Fibroblast of skin of back (primary cell): ENCODE measurements at places on chromosomes 3 and 15.

DNA sequence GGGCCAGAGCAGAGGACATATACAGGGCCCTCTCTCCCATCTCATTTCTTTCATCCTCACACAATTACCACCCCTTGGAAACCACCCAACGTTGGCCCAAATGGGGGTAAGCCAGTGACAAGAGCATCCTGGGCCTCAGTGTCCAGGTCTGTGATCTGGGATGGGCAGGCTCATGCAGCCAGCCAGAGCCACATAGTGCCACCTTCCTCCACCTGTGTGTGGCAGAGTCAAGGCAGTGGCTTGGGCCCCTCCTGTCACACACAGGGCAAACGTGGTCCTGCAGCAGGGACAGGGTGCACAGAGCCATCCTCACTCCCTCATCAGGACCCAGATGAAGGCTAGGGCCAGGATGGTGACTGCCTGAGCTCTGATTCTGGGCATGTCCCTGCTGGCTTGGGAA lies 2.3 kb upstream of the MYL3 start:
- DNase-seq: no peak

GRCh38 chr3:40588406-40588805 lies 63.6 kb downstream of the ZNF621 start:
- no peak for DNase-seq

GRCh38 chr3:87147562-87147961 lies 79.5 kb upstream of the CHMP2B start:
- DNase-seq: no peak

DNA sequence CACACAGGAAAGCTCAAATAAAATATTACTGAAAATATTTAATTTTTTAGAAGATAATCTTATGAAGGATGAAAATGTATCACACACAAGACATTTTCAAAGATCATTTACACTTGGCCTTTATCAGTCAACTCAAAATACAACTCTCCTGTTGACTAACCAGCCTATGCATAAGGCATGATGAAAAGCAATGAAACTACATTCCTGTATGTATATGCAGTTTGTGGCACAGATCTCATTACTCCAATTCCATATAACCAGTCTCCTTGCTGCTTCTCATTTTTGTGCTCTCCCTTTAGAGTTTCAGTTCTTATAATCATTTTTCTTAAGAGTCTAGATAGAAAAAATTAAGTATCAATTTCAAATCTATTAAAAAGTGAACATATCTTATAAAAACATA lies 25.8 kb downstream of the AQR start:
- DNase-seq: peak; percentile 9

- DNase-seq: no peak
These were observed 47.6 kb upstream of the ATP1B3 start for GRCh38 chr3:141828890-141829289.

DNA sequence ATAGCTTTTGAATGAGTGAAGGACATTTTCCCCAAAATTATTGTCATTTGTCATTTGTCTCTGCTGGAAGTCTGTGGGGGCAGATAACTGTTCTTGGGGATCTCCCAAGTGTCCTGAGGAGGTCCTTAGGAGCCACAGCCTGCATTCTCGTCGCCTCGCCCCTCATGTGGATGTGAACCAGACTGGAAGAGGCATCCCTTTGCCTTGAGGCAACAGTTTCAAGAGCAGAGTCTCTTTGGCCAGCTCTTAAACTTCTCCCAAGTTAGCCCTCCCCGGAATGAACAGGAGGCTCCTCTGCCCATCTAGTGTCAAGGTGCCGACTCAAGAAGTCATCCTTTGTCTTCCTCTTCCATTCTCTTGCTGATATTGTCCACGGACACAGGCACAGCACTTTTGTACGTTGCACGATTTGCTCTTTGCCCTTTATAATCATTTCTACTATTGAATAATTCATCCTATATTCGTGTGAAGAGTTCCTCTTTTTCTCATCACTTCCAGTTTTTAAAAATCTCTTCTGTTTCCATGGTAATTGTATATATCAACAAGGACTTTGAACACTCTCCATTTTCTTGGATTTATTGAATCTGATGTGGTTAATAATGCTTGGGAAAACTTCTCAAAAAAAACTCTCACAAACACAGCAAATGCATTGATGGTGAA lies 40.8 kb upstream of the CD47 start:
- no peak for DNase-seq

DNA sequence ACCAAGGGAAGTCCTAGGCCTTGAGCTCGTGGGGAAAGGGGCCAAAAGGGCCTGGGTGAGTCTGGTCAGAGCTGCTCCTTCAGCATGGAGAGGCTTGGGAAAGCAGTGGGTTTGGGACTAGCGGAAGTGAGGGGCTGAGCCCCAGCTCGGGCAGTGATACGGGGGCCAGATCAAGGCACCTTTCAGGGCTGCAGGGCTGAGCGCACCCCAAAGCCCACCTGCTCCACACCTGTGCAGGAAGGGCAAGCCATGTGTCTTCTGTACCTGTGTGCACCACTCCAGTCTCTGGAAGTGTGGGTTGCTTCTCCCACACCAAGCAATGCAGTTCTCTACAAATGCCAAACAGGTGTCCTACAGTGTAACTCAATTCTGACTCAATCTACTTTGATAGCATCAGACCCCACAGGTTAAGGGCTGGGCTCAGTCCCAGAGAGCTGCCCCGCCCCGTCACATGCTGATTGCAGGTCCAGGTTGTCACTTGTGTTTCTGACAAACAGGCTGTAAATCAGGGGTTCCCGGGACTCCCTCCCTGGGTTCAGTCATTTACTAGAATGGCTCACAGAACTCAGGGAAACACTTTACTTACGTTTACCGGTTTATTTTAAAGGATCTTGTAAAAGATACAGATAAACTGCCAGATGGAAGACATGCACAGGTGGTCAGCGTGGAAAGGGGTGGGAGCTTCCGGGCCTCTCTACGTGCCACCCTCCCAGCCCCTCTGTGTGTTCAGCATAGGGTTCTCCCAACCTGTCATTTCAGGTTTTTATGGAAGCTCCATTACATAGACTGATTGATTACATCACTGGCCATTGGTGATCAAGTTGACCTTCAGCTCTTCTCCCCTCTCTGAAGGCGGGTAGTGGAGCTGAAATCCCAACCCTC lies 28.8 kb upstream of the KLF13 start:
- no peak for DNase-seq

GRCh38 chr3:72960812-72961518 lies 35.6 kb upstream of the PPP4R2 start:
- DNase-seq: no peak

GRCh38 chr3:83928391-83928790 lies 1030.4 kb upstream of the CADM2 start:
- no peak for DNase-seq

DNA sequence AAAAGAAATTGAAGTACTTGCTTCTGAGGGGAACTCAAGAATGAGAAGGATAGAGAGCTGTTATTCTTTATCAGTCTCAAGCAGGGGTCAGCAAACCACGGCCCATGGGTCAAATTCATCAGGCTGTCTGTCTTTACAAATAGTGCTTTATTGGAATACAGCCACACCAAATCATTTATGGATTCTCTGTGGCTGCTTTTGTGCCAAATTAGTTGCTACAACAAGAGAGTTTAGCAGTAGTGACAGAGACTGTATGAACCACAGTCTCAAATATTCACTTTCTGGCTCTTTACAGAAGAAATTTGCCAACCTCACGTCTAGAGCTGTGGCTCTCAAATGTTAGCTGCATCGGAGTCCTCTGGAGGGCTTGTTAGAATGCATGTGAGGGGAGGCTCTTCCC lies 258.0 kb upstream of the RARB start:
- DNase-seq: no peak

GRCh38 chr3:131007256-131007655 lies 19.4 kb downstream of the ASTE1 start:
- DNase-seq: no peak

GRCh38 chr15:84761607-84762131 lies 13.3 kb downstream of the ZNF592 start:
- peak; percentile 5 for DNase-seq

GRCh38 chr3:38843898-38844297 lies 27.9 kb upstream of the SCN10A start:
- DNase-seq: peak; percentile 74

DNA sequence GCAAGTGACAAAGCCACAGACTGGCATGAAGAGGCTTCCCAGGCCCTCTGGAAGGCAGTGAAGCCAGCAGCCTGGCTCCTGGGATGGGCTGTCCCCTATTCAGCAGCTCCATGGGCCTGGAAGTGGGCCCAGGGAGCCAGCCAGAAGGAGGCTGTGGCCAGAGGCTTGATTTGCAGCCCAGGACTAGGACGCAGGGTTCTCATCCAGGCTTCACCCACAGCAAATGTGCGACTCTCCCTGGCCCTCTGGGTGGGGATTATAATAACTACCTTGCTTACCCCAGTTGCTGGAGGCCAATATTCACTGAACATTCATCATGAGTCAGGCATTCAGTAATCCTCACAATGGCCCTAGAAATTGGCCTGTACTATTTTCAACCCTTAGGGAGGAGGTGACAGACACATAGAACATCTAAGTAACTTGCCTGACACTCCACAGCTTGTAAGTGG lies 24.6 kb upstream of the SRP14 start:
- DNase-seq: peak; percentile 95

DNA sequence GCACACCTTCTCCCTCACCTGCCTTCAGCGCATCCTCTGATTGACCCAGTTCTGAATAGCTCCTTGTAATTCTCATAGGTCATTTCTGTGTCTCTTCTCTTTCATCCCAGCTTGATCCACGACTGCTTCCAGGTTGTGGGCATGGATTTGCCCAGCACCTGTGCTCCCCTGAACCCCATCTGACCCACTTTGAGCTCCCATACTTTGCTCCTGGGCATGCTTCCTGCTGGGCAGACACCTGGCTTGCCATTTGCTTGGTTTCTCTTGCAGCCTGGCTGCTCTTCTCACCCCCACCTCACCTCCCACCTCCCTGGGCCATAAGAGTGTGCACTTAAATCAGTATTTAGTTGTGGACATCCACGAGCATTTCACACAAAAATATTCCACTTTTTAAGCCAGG lies 635.5 kb downstream of the TBL1XR1 start:
- no peak for DNase-seq

DNA sequence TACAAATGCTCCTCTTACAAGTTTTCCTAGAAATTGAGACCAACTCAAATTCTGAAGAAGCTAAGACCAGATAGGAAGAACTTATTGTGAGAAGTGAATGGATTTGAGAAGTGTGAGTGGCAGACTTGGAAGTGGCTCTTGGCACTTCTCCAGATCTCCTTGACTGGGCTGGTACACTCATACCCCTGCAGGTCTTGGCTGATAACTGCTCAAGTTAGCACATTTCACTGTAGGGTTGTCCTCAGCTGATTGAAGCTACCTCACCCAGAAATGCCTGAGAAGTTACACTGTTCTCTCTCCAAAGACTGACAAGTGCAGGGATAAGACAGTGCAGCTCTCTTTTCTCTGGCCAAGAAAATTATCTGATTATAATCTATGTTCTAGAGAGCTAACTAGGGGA lies 16.5 kb upstream of the CLDN1 start:
- DNase-seq: peak; percentile 35

GRCh38 chr15:67158367-67158766 lies 93.0 kb downstream of the SMAD3 start:
- DNase-seq: no peak

DNA sequence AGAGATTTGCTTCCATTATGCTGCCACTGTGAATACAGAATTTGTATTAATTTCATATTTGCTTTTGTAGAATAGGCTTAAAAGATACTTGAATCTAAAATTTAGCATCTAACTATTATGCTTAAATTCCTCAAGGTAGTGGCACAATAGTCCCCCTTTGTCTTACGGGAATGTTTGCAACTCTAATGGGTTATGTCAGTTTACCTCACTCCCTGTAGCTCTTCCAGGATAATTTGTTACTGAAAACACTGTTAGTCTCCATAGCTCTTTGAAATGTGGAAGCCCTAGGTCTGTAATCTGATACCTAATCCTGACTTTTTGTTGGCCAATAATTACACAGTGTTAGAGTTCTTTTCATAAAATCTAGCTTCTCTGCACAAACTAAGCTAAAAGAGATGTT lies 433.4 kb downstream of the PYDC2 start:
- DNase-seq: no peak

DNA sequence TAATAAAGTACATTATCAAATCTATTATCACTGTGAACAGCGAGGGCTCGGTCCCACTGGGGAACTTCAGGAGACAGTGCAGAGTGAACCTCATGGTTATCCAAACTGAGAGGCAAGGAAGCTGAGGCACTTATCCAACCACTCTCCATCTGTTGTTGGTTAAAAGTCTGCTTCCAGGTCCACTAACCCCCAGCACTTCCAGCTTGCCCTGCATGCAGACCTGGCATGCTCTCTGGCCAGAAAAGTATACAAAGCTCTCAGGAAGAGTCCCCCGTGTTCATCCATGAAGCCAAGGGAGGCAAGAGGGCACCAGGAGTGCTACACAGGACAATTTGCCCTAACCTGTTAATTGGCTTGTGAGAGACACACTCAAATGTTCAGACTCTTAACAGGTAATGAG lies 36.0 kb downstream of the FBN1 start:
- no peak for DNase-seq

DNA sequence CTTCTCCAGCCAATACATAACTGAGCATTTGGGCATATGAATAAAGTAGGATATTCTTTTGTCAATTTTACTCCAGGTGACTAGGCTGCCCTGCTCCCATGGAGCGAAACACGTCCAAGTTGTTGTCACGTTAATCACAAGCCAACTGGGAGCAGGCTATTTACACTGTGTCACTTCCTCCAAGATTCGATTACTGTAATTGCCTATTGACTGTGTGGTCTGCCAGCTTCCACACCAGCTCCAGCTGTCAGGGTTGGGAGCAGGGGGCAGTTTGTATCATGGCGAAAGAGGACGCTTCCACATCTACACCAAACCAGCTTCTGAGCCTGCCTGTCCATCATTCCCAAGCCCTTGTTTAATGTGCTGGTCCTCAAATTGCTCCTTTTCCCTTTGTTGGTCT lies 89.2 kb upstream of the RORA start:
- no peak for DNase-seq

DNA sequence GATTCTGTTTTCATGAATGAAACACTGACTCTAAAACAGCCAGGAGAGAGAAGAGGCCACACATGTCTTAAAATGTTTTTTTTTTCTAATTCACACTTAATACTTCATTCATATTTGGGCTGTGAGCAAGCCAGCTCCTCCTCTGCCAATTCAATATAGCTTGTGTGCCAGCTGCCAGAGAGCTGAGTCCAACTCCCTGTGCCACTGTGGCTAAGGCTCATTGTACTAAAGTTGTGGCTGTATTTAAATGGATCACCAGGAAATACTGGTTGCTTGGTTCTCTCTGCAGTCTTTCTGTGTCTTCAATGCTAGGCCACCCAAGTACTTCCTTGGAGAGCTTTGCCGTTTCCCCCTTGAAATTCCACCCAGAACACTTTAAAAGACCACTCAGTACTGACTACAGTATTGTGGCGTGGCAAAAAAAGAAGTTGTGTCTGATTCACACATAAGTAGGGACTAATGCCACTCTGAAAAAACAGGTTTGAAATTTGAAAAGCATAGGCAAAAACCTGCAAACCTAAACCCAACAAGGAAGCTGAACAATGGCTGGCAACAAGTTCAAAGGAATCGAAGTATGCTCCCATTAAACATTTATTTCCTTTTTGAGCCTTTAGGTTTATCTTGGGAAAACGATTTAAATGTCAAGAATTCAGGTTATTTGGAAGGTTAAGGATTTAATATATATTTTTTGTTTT lies 524.7 kb downstream of the DIPK2A start:
- no peak for DNase-seq

GRCh38 chr3:147655236-147655635 lies 246.1 kb downstream of the ZIC1 start:
- DNase-seq: peak; percentile 79
